ENCODE measurements at places on chromosomes 13 and 19.

- no peak for DNase-seq
These were observed 103.0 kb downstream of the DNAJC15 start for GRCh38 chr13:43126420-43126819.

DNA sequence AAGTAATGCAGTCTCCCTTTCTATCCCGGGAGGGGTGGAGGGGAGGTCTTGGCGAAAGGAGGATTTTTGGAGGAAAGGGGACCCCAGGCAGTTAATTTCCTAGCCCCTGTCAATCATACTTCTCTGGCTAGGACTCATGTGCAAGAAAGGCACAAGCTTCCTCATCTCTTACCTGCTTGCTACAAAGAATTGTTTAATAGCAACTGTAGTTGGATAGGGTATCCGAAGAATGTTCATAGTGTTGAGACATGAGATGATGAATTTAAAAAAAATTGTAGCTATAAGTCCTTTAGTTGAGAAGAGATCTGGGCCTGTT lies 525 bp downstream of the BORA start:
- peak; percentile 4 for DNase-seq

GRCh38 chr13:84191139-84191538 lies 308.9 kb upstream of the SLITRK1 start:
- no peak for DNase-seq

DNA sequence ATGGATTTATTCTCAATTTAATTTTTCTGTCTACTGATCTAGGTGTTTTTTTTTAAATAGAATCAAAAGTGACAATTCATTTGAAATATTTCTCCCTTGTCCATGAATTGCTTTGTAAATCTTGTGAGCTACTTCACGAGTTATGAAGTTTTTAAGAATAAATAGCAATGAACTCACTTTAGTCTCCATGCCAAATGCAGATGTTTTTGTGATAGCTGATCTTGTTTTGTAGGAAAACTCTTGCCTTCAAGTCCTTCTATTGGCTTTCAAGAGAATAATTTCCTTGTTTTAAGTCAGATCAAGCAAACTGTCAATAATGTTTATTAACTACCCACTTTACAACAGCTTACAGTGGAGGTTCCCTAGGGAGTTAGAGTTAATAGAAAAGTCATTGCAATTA lies 99.8 kb downstream of the ITGBL1 start:
- no peak for DNase-seq

- peak; percentile 71 for DNase-seq
These were observed 127.2 kb upstream of the TSC22D1 start for GRCh38 chr13:44703371-44703770.

DNA sequence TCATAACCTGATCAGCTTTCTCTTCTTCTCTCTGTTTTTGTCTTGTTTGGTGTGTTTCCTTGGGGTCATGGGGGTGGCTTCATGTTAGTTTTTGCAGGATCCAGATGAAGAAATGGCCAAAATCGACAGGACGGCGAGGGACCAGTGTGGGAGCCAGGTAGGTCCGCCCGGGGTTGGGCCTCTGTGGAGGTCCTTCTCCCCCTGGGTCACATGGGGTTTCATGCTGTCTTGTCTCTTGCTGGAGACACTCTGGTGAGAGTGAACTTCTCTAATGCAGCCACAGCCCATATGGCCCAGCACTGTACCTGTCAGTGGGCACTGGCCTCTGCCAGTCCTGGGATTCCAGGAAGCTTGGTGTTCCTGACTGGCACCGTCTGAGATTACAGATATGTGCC lies 1.1 kb downstream of the CCNE1 start:
- no peak for DNase-seq

- no peak for DNase-seq
These were observed 31.5 kb upstream of the OR10H1 start for GRCh38 chr19:15846923-15847322.

DNA sequence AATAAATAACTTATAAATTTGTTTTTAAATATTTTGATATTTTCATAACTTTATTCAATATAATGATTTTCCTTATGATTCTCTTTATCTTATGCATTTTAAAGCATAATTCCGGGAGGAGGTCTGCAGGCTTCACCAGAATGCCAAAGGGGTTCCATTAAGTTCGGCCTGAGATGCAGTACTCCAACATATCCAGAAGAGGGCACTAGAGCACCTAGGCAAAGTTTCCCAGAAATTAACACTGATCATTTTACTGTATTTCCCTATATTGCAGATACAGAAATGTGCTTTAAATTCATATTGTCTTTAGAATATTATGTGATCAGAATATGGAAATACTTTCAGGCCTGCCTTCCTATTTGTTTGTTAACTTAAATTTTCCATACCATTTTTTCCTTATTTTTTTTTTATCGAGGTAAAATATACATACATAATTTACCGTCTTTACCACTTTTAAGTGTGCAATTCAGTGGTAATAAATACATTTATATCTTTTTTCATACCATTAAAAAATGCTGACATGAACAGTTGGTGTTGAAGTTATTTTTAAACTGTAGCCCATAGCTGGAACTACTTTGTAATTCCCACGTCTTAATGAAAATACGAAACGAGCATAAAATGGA lies 58.9 kb upstream of the TM9SF2 start:
- peak; percentile 47 for DNase-seq

GRCh38 chr19:18304208-18304457 lies 18.7 kb downstream of the LSM4 start:
- DNase-seq = no peak

- no peak for DNase-seq
These were observed 61.4 kb upstream of the TEX29 start for GRCh38 chr13:111259058-111259457.

DNA sequence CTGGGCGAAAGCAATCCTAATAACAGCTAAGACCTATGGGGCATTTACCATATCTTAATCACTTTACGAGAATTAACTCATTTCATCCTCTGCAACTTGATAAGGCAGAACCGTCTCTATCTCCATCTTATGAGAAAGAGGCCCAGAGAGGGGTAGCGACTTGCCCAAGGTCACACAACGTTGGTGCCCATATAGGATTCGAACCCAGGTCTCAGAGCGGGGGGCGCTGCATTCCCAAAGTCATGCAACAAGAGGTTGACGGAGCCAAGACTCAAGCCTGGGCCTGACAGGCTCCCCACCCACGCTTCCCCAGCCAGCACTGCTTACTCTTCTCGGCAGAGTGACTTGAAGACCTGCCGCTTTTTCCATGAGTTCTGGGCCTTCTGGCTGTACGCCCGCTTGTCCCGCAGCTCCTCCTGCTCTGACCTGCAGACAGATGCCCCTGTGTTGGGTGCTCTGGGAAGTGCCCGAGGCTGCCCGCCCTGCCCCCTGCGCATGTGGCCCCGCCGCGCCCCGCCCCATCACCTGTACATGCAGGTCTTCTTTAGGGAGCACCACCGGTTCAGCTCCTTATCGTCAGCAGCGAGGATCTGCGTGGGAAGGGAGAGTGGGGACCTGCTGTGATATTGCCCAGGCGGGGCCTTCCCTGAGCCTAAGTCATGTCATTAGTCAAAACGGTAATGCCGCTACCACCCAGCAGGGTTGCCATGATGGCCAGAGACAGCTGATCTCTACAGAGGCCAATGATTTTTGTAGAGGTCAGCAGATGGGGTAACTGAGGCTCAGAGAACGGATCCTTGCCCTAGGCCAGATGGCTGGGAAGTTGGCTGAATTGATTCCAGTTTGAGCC lies 10.8 kb downstream of the KRI1 start:
- DNase-seq = no peak
